T follicular helper cell (primary cell): ENCODE measurements at places on chromosomes 12 and 14.

- no peak for DNase-seq
Observed at GRCh38 chr12:47754126-47754525, 4.6 kb downstream of the RAPGEF3 start.

GRCh38 chr12:69354556-69355187 is 4.9 kb upstream of the YEATS4 start:
- DNase-seq: no peak

DNA sequence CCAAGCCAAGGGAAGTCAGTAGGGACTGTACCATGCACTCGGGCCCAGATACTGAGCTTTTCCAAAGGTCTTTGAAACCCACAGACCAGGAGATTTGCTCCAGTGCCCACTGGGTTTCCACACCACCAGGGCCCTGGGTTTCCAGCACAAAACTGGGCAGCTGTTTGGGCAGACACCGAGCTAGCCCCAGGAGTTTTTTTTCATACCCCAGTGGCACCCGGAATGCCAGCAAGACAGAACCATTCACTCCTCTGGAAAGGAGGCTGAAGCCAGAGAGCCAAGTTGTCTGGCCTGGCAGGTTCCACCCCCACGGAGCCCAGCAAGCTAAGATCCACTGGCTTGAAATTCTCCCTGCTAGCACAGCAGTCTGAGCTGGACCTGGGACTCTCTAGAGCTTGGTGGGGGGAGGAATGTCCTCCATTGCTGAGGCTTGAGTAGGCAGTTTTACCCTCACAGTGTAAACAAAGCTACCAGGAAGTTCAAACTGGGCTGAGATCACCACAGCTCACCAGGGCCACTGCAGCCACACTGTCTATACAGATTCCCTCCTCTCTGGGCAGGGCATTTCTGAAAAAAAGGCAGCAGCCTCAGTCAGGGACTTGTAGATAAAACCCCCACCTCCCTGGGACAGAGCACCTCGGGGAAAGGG is 793.7 kb downstream of the RPS29 start:
- DNase-seq: no peak

DNA sequence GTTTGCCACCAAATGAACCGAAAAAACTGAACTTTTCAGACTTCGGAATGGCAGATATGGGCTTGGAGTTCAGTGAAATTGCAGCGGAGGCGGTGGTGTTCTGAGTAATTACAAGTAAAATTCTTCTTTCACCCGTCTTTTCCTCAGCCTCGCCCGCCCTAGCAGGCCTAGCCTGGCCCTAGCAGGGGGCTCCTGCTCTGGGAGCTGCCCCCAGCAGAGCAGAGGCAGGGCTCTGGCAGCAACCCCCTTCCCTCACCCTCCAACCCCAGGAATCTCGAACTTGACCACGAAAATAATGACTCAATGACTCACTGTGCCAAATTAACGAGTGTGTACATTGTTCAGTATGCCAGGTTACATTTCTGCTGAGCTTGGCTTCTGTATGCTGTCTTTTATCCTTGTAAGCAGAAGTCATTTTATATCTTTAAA is 1.1 kb downstream of the PAPLN start:
- no peak for DNase-seq

DNA sequence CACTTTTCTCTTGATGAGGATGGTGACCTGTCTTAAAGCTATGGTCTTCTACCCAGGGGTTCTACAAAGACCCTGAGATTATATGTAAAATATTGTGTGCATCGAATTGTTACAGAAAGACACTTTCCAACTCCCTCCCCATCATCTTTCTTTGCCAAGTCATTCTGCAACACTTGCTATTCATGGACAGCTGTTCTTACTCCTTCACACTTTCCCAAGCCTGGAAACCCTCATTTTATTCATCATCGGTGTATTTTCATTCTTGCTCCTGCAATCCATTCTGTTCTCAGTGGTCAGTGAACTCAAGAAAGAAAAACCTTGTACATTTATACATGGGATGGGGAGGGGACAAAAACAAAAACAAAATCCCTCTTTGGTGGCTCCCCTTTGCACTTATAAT is 90.5 kb upstream of the STXBP6 start:
- DNase-seq: no peak
